ENCODE measurements at places on chromosomes 3 and 15.

DNA sequence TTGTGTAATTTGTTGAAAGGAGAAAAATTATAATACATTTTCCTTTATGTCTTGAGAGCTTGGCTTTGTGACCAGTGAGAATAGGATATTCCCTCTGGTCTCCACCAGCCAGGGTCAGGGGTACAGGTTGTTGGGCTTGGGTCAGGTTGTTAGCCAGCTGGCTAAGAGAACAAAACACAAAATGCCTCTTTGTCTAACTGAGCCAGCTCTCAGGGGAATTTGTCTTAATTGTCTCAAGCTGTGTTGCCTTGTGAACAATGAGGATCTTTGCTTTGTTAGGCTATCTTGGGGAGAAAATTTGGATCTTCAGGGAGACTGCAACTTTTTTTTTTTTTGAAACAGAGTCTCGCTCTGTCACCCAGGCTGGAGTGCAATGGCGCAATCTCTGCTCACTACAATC is 17.7 kb upstream of the GK5 start:
- DNase-seq, result no peak

DNA sequence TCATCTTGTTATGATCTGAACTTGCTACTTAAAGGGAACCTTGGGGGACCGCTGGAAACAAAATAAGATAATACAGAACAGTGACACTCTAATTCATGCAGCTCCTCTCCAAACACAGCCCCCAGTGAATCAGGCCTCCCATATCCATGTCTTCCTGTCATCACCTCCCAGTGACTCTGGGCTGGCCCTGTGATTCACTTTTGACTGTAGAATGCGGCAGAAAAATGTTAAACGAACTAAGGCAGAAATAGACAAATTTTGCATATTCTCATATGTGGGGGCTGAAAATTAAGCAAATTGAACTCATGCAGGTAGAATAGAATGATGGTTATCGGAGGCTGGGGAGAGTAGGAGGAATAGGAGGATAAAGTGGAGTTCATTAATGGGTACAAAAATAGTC is 20.2 kb upstream of the GADL1 start:
- no peak for DNase-seq

DNA sequence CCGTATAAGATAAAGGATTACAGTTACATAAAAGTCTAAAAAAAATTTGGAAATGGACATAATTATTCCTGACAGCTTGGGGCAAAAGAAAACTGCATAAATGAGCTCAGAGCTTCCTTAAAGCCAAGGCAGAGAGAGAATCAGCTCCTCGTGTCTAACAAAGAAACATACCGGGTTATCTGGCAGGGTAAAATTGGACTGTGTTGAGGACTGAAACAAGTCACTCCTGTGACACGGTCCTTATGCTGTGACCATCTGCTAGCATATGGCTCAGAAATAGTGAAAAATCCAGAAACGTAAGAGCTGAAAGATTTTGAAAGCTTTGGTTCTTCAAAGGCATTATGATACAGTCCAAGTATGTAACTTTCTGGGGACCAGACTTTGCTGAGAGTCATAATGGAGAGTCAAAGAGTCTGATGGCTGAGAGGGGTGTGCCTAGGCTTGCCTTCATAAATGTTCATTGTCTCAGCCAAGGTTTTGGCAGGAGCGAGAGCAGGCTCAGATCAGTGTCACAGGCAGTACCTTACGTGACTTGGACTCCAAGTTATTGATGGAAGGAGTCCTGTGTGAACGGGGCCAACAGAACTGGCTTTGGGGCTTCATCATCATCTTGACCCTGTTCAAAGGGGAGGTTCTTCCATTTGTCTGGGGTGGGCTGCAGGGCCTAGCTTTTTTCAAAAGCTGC is 12.5 kb downstream of the MAP6D1 start:
- DNase-seq, result no peak

- DNase-seq, result no peak
Observed at GRCh38 chr3:62554264-62554799, 181.0 kb upstream of the FEZF2 start.

GRCh38 chr3:138051947-138052802 is 42.2 kb downstream of the CLDN18 start:
- no peak for DNase-seq

- DNase-seq, result no peak
Observed at GRCh38 chr3:78823859-78824258, 943.9 kb downstream of the ROBO1 start.

DNA sequence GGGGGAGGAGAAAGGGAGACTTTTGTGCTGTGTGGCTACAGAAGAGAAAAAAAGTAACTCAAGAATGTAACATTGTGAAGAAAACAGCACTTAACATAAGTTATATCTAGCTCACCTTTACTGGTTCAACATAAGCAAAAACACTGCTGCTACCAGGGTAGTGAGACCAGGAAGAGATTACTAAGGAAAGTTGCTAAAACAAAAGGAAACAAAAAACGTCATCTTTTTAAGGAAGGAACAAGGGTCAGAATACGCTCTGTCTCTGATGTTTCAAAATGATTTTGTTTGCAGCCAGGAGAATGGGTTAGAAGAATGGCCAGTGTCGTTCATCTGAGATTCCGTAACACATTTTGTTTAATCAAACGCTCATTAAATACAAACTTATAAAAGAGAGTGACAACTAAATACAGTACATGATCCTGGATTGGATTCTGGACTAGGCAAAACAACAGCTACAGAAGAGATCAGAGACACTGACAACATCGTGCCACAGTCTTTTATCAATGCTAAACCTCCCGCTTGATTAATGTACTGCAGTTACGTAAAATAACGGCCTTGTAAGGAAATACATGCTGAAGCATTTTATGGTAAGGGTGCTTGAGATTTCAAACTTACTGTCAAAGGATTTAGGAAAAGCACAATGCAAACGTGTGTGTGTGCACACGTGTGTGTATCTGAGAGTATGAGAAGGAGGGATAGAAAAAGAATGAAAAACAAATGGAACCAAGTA is 67.7 kb downstream of the FOXP1 start:
- no peak for DNase-seq

DNA sequence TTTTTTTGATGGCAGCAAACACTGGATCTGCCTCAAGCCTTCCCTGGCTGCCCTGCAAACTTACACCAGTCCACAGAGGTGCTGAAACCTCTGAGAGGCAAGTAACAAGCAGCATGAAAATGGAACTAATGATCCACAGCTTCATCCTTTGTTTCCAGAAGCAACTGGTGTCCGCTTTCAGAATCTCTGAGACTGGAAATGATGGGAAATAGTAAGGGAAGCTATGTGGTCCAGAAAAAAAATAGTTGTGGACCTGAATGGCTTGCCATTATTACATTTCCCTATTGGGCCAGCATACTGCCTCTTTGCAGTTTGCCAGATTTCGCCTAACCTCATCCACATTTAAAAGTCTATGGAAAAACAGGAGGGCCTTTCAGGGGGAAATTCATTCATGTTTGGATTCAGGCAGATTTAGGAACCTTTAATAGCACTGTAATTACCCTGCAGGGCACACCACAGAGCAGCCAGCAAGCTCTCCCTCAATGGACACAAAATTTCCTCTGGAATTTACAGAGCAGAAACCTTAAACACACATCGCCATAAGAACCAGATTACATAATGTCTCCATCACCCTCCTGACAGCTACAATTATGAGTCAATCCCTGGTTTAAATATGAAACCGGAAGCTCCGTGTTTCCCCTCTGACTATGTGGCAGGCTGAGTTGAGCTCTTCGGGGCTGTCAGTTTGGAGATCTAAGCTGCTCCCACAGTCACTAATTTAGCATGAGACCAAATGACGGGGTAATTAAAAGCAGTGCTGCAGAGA is 134.4 kb downstream of the TMCO5A start:
- DNase-seq, result no peak

DNA sequence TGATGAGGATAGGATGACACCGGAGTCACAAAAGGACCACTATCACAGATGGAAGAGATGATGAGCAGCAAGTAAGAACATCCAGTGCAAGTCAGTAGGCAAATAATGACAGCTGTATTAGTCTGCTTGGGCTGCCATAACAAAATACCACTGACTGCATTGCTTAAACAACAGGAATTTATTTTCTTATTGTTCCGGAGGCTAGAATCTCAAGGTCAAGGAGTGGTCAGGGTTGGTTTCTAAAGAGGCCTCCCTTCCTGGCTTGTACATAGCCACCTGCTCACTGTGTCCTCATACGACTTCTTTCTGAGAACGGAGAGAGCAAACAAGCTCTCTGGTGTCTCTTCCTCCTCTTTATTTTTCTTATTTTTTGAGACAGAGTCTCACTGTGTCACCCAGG is 380.7 kb downstream of the PLOD2 start:
- no peak for DNase-seq

DNA sequence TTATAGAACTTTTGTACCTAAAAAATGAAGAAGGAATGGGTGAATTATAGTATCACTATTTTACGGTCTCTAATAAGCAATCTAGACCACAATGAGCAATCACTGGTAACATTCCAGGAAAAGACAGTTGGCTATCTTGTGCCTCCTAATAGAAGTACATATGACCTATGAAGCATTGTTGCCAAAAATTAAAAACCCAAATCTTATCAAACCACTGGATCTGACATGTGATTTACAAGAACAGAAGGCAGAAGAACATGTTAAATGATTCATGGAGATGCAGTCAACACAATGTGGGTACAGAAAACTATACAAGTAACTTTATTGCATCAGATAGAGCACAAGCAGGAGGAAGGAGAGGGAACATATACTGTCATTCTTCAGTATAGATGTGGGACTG is 14.5 kb upstream of the HYKK start:
- no peak for DNase-seq

GRCh38 chr15:94912760-94913159 is 681.4 kb downstream of the MCTP2 start:
- no peak for DNase-seq

- no peak for DNase-seq
Observed at GRCh38 chr3:59192473-59192872, 142.6 kb upstream of the CFAP20DC start.

DNA sequence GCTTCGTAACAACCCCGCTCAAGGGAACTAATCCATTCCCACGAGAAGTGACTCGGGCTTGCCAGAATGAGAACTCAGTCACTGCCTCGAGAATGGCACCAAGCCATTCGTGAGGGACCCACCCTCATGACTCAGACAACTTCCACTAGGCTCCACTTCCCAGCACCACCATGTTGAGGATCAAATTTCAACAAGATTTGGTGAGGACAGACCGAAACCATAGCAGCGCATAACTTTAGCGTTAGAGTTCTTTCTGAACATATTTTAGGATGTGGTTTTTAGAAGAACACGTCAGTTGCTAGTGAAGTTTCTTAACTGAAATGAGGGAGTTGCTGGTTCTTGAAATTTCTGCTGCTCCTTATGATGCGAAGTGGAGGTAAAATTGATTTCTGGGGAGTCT is 13.5 kb downstream of the PTPRG start:
- DNase-seq, result no peak

DNA sequence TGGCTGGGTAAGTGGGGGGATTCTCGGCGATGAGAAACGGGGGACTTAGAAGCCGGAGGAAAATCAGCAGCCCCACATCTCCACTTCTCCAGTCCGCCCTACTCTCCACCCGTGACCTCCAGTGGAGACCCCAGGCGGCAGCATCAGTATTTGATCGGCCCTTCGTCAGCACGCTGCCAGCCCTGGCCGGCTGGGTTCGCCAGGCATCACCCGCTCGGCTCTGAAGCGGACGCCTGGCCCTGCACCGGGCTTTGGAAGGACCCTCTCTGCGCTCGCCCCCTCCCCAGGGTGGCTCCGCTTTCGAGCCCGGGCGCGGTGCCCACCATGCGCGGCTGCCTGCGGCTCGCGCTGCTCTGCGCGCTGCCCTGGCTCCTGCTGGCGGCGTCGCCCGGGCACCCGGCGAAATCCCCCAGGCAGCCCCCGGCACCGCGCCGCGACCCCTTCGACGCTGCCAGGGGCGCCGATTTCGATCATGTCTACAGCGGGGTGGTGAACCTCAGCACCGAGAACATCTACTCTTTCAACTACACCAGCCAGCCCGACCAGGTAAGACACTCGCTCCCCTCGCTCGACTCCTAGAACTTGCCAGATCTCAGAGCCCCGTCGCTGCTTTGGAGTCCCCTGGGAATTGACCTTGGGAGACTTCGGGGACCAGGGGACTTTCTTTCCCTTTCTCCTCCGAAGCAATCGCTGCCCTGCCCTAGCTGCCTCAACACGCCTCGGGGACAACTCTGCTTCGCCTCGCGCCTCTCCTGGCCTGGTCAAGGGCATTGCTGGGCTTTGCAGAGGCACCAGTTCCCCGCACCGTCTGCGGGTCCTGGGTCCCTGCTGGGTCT is 561 bp downstream of the SIDT1 start:
- DNase-seq, result peak; percentile 39

GRCh38 chr3:38480093-38480445 is 16.1 kb upstream of the EXOG start:
- DNase-seq, result no peak

DNA sequence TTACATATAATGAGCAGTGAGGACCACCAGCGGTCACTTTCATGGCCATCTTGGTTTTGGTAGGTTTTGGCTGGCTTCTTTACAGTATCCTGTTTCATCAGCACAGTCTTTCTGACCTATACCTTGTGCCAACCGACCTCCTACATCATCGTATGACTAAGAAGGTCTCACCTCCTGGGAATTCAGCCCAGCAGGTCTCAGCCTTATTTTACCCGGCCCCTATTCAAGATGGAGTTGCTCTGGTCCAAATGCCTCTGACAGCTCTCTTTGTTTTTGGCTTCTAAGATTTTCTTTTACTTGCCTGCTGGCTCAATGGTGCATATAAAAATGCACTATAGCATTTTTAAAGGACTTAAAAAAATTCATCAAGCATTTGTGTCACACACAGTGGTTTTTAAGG is 3.2 kb upstream of the MME start:
- no peak for DNase-seq

DNA sequence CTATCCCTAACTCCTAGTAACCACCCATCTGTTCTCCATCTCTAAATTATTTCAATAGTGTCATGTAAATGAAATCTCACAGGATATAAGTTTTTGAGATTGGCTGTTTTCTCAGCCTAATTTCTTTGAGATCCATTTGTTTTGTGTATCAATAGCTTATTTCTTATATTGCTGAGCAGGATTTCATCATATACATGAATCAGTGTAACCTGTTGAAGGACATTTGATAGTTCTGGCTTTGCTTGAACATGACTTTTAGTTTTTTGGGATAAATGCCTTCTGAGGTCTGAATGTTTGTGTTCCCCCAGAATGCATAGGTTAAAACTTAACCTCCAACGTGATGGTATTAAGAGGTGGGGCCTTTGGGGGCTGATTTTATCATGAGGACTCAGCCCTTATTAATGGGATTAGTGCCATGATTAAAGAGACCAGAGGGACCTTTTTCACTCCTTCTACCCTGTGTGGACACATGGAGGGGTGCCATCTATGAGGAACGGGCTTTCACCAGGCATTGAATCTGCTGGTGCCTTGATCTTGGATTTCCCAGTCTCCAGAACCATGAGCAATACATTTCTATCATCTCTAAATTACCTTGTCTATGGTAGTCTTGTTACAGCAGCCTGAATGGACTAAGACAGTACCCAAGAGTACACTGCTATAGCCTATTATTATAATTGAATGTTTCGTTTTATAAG is 118.3 kb downstream of the FNDC3B start:
- DNase-seq, result no peak

DNA sequence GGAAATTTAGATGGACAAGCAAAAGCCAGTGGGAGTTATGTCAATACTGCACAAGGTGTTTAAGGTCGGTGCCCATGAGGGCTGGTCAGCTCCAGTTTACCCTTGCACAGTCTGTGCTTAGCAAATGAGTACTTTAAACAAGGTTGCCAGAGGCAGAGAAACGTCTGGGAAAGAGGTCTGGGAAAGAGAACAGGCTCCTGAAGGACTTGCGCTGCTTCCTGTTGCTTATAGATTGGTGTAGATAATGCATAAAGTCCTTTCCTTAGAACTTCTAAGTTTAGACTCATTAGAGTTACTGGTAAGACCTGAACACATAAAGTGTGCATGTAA is 162.6 kb upstream of the P2RY1 start:
- no peak for DNase-seq

All from activated naive CD4-positive, alpha-beta T cell (primary cell).